ENCODE measurements at places on chromosomes 1 and 21. TPM values are rescaled to one million over a fixed set of nuclear protein-coding genes. Genes with fewer than 3 reads are reported as not detected.

The OR2T3 gene
- not detected for total RNA-seq

The BMP8B gene
- 0.16 TPM for total RNA-seq

The RXFP4 gene
- not detected for total RNA-seq

The KRTAP19-3 gene
- total RNA-seq, result not detected

The ATP1A2 gene
- 47.1 TPM for total RNA-seq

- DNase-seq, result no peak
These were observed 13.6 kb upstream of the TARS2 start for GRCh38 chr1:150473659-150474058.

DNA sequence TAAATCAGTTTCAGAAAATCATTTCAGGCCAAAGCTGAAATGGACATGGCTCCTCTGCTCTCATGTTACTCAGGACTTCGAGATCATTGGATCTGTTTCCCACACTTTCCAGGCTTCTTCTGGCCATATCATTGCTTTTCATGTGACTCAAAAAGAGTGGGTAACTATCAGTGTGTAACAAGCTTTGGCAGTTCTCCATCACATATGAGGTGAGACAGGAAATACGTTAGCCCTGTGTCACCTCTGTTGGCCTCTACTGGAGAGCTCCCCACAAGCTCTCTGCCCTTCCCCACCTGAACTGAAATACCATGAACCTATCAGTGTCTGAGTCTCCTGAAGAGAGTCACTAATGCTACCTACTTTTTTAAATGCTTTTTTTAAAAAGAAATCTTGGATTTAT is 128.2 kb downstream of the LBR start:
- no peak for DNase-seq

DNA sequence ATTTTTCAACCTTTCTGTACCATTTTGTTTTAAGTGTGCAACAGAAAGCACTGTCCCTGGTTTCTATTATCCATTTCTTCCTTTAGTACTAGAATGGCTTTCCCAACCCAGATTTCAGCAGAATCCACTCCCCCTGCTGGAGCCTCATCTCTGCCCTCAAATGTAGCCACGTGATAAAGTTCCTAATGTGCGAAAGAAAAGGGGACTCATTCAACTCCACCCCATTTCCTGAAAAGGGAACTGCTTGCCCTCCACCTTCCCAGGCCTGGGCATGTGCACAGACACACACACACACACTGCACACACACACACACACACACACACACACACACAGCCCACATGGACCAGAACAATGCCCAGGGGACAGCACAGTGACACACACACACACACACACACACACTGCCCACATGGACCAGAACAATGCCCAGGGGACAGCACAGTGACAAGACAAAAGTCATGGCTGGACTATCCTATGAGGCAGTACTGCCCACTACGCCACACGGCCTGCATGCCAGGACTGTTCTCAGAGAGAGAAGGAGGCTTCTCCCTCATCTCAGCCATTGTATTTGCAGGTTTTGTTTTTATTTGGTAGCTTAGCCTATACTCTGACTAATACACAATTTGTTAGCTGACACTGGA is 33.2 kb downstream of the PACC1 start:
- no peak for DNase-seq

- DNase-seq, result no peak
These were observed 7.8 kb upstream of the KIF14 start for GRCh38 chr1:200628223-200628881.

GRCh38 chr21:29168891-29169315 is 38.5 kb downstream of the MAP3K7CL start:
- DNase-seq, result no peak

DNA sequence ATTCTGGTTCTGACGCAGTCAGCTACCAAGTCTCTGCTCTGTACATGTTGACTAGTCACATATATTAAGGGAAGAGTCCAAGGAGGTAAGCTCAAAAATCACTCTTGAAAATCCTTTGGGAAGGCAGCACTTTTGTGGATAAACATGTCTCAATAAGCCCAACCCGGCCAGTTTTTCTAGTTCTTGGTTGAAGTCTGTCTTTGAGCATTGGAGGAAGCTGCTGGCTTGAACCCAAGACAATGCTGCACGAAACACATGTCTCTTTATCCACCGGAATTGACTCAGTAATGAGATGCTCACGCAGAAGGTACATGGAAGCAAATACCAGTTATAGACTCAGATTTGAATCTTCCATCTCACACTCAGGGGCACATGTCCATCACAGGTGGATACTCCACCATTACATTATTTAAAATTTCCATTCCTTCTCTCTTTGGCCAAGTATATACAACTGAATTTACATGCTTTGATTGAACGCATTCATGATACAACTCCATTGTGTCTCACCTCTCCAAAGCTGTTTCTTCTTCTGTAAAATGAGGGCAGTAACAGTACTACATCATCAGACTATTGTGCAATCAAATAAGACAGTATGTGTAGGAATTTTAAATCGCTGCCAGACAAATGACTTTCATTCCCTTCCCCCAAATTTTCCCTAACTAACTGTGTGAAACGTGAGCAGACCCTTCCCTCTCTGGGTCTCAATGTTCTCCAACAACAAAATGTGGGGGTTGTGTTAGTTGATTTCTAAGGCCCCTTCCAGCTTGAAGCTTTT is 9.6 kb upstream of the GUCA2A start:
- no peak for DNase-seq

- DNase-seq, result no peak
These were observed 28.2 kb downstream of the CTNNBIP1 start for GRCh38 chr1:9881838-9882249.

DNA sequence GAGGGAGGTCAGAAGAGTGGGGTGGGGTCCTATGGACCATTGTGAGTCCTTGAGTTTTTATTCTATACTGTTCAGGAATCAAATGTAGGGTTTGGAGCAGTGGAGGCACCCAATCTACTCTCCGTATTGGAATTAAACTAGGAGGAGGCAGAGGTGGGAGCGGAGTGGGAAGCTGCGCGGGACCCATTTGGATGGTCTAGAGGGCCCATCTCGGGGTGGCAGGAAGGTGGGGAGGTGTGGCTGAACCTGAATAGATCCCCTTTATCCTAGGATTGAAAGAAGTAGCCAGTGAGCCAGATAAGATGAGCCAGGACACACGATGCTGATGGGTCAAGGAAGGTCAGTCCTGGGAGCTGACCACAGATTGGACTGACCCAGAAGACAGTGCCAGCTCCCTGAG is 325.8 kb downstream of the AJAP1 start:
- no peak for DNase-seq

GRCh38 chr1:36528361-36529349 is 45.9 kb upstream of the CSF3R start:
- no peak for DNase-seq

DNA sequence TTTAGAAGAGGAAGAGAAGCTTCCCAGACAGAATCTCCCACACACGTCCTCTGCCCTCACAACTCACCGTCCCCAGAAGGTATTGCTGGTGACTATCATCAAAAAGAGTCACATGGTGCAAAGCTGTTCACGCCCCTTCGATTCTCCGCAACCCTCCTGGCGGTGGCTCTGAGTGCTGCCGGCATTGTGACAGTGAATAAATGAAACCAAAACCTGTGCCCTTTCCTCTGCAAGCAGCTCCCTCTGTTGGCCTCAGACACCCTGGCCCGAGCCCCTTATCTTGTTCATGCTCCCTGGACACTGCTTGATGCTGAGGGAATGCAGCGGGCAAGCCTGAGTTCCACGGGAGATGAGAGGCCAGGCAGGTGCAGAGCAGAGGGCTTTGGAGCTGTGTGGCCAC is 510.3 kb downstream of the NPHP4 start:
- no peak for DNase-seq

All from occipital lobe (tissue), 3 donors.